ENCODE measurements at places on chromosomes 5 and 9.
A peak's percentile ranks its signal among the peaks of the same experiment; 100 is the strongest.

- no peak for DNase-seq
These were observed 42.1 kb upstream of the DIRAS2 start for GRCh38 chr9:90684736-90685135.

- no peak for DNase-seq
These were observed 346.1 kb upstream of the PTGER4 start for GRCh38 chr5:40333459-40334241.

DNA sequence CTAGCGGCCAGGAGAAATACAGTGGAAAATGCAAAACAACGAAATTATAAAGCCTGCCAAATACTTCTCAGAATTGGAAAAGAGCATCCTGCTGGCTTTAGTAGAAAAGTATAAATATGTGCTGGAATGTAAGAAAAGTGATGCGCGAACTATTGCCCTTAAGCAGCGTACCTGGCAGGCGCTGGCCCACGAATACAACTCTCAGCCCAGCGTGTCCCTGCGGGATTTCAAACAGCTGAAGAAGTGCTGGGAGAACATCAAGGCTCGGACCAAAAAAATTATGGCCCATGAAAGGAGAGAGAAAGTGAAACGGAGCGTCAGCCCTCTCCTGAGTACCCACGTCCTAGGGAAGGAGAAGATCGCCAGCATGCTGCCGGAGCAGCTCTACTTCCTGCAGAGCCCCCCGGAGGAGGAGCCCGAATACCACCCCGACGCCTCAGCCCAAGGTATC is 15.0 kb downstream of the MSANTD3 start:
- DNase-seq, result no peak

DNA sequence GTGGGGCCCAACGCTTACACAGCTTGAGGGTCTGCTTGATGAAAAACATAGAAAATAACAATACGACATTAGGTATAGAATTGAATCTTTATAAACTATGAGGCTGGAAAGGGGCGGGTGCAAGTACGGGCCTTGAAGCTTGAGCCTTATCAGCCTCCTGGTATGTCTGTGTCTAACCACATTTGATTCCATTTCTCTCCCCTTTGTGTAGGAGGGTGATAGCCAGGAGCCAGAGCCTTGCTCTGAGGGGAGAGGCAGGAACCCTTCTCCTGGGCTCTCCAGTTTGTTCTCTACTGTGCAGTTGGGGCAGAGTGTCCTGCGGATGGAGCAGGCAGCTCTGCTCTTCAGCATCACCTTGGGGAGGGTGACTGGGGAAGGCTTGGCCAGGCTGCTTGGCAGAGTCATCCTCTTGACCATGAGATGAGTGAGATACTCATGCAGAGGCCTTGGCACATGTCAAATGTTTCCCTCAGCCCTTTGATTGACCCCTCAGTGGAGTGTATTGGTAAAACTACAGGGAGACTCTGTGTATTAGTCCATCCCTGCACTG is 153.5 kb downstream of the SEMA6A start:
- no peak for DNase-seq

- DNase-seq, result no peak
These were observed 55.1 kb upstream of the SLC1A1 start for GRCh38 chr9:4435197-4435596.

DNA sequence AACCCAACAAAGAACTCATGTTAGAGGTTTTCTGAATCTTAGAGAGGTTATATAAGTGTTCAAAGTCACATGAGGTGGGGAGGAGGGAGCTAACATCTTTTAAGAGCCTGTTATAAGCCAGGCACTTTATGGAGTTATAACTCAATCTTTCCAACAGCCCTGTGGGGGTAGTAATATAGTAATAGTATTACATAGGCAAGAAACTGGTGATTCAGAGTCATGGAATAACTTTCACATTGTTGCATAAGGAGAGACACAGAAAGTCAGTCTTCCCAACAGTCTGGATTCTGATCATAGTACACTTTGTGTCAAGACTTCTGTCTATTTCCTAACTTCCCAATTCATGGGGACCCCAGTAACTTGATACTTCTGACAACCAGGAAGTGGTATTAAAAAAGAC is 89.2 kb downstream of the ACER2 start:
- DNase-seq, result no peak

DNA sequence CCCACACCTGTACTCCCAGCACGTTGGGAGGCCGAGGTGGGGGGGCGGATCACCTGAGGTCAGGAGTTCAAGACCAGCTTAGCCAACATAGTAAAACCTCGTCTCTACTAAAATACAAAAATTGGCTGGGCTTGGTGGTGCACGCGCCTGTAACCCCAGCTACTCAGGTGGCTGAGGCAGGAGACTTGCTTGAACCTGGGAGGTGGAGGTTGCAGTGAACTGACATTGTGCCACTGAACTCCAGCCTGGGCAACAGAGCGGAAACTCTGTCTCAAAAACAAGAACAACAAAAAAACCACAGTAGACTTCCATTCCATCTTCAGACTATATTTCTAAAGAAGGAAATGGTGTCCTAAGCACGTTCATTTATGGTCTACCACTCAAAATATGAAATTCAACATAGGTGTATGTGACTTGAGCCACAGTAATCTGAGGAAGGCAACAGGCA is 14.2 kb upstream of the SERINC5 start:
- DNase-seq, result no peak

DNA sequence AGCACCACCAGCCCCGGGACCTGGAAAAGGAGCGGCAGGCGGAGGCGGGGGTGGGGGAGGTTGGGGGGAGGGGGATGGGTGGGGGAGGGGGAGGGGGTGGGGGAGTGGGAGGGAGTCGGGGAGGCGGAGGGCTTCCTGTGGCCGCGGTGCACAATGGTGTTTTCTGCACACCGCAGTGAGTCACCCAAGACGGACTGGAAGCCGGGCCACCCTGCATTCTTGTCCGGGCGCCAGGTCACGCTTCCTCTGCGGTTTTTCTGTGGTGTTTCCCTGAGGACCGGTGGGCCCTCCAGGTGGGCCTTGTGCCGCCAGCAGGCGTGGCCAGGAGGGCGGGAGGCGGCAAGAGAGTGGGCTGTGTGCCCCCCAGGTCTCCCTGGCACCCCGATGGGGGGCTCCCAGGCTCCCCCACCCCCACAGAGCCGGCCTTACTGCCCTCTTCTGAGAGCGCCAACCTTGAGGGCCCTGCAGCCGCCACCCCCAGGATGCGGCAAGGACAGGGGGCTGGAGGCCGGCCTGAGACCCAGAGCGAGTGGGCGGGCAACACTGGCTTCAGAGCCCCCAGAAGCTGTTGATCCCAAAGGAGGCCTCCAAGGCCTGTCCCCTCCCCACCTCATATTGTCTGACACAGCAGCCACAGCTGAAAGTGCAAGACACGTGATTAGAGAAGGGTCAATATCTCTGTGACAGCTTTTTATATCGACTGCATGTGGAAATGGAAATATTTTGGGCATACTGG is 11.1 kb downstream of the EXD3 start:
- DNase-seq, result no peak

DNA sequence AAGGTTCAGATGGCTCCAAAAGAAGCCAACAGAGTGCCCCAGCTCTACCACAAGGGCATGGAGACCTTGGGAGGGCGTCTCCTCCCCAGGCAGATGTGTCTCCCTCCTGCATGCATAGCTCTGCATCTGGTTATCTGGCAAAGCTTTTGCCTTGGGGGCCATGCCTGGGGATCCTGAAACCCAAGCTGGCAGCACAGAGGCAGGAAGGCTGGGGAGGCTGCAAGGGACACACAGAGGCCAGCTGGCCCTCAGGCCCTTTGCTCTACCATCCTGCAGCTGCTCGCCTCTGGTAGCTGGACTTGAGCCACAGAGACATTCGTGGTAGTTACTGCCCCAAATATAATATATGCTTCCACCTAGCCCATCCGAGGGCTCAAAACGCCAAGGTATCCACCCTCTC is 3.9 kb downstream of the SEPTIN8 start:
- DNase-seq, result no peak

- no peak for DNase-seq
These were observed 59.1 kb upstream of the TLR4 start for GRCh38 chr9:117644932-117645636.

DNA sequence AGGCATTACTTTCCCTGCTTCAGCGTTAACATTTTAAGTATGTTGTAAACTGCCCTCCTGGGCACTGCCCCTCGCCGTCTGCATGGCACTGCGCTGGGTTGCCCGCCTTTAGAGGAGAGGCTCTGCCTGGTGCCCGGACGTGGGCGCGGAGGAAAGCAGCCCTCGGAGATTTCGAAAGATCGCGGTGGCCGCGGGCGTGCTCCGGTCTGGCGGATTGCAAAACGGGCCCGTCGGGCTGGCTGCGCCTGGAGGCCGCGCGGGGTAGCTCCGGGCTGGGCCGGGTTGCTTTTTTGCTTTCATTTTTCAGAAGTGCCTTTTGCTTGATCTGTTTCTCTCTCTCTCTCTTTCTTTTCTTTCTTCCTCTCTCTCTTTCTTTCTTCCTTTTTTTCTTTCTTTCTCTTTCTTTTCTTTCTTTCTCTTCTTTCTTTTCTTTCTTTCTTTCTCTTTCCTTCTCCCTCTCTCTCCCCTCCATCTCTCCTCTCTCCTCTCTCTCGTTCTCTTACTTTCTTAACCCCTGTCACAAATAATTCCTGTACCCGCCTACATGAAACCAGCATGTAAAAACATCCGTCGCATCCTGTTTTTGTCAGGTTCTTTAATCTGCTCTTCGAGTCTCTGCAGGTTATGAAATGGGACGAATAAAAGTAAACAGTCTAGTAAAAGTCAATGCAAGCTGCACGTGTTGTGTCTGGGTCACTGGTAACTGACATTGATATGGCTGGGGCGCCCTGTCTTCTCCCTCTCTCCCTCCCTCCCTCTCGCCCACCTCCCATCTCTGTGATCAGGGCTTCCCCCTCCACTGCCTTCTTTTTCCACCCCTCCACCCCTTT is 1.7 kb downstream of the FST start:
- peak; percentile 37 for DNase-seq

- no peak for DNase-seq
These were observed 270.0 kb downstream of the NSG2 start for GRCh38 chr5:174315471-174315870.

GRCh38 chr9:19828576-19829109 is 39.8 kb upstream of the SLC24A2 start:
- DNase-seq, result no peak

DNA sequence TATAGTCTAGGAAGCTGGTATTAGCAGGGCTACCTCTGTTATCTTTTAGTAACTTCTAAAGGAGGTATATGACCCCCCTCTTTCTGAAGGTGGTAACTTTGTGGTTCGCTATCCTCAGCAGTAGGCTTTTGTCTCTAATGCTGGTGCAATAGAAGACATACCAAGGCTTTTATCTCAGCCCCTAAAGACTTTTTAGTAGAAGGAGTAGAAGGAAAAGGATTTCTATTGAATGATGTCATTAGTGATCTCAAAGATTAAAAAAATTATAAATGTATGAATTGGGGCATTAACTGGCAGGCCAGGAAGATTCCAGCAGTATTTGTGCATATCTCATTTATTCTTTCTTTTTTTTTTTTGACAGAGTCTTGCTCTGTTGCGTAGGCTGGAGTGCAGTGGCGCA is 78.2 kb downstream of the RAI14 start:
- no peak for DNase-seq

- no peak for DNase-seq
These were observed 17.6 kb downstream of the RNF38 start for GRCh38 chr9:36382484-36382883.

DNA sequence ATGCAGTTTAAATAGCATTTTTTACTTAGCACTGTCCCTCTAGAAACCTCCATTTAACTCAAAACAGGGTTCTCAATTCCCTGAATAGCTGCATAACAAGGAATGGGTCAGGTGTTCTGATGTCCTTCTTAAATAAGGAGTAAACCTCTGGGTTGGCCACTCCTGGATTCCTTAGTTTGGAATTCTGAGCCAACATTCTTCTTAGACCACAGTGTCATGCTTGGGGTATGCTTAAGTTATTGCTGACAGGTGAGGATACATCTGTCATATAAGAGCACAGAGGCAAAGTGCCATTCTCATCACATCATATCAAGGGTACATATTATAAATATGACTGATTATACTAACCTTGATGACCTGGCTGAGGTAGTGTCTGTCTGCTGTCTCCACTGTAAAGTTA is 179.9 kb upstream of the SEMA6A start:
- no peak for DNase-seq

DNA sequence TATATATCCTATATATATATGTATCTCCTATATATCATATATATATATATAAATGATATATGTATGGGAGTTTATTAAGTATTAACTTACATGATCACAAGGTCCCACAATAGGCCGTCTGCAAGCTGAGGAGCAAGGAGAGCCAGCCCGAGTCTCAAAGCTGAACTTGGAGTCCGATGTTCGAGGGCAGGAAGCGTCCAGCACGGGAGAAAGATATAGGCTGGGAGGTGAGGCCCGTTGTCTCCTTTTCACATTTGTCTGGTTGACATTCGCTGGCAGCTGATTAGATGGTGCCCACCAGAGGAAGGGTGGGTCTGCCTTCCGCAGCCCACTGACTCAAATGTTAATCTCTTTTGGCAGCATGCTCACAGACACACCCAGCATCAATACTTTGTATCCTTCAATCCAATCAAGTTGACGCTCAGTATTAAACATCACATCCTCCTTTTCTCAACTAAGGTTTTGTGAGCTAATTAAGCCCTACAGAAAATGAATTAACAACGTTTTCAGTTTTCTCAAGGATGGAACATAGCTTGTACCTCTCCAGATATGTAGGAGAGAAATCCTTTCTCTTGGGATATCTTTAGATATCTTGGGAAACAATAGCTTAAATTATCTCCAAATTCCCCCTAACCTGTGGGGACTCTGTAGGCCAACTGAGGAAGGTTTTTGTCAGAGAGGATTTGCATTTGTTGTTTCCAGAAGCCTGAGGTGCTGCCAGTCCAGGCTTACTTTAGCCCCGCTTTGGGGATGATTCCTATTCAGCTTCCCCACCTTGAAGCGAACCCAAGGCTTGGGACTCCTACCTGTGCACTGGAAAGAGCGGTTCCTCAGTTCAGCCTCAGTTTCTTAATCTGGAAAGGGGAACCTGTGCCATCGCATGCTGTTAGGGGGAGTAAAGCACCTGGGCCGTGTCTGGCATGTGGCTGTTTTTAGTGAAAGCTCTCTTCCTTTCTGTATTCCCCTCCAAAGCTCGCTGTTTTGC is 163.2 kb downstream of the CACNA1B start:
- DNase-seq, result no peak

GRCh38 chr5:103800741-103801495 is 238.3 kb upstream of the NUDT12 start:
- no peak for DNase-seq

- DNase-seq, result no peak
These were observed 15.6 kb downstream of the SNX2 start for GRCh38 chr5:122790354-122791103.

- no peak for DNase-seq
These were observed 59.7 kb downstream of the PPARGC1B start for GRCh38 chr5:149789835-149790234.

GRCh38 chr5:180523629-180524466 is 29.7 kb downstream of the CNOT6 start:
- no peak for DNase-seq

- no peak for DNase-seq
These were observed 1.9 kb upstream of the PCDHB16 start for GRCh38 chr5:141180313-141180712.
